NCI-H446 (cell line): ENCODE measurements at places on chromosomes 1 and 21.

DNA sequence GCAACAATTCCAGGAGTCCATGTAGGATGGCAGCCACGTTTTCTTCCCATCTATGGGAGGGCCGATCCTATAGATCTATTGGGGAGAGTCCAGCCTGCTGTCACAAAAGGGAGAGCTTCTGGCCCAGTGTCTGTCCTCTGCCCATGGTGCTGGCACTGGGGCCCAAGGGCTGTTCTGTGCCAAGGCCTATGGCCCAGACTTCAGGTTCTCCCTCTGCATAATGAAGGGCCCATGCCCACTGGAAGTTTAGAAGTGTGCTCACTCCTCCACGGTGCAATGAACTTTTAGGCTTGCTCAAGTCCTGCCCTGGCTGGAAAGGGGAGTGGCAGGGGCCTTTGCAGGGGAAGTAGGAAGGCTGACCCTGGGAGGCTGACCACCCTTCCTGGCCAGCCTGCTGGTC lies 44.1 kb upstream of the ATP2B4 start:
- peak; percentile 63 for DNase-seq

- no peak for DNase-seq
These were observed 1.4 kb downstream of the TARBP1 start for GRCh38 chr1:234477386-234478151.

- DNase-seq: no peak
These were observed 274.4 kb downstream of the PCP4 start for GRCh38 chr21:40141621-40142020.

DNA sequence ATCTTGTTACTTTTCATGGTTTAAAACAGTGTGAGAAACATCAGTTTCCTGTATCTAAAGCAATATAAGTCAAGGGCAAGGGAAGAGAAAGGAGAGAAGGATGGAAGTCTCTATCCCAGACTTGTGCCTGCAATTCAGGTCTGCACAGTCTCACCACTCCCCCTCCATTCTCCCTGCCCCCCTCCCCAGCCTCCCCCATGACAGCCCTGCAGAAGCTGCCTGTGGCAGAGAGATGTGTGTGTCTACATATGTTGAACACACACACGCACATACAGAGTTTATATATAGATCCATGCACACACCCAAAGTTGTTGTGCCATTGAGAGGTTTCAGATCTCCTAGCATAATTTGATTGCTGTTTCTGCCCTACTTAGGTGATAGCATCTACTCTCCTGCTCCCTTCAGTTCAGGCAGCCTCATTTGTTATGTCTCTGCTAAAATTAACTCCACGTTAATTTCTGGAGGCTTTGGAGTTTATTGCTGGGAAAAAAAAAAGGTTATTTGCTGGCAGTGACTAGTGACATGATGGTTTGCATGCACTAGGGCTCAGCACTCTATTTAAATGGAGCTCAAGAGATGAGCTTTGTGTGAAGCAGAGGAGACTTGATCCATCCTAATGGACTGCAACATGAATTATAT lies 124.9 kb upstream of the SMYD2 start:
- no peak for DNase-seq

- DNase-seq: peak; percentile 23
These were observed 246.1 kb upstream of the DUSP10 start for GRCh38 chr1:221987860-221988520.

DNA sequence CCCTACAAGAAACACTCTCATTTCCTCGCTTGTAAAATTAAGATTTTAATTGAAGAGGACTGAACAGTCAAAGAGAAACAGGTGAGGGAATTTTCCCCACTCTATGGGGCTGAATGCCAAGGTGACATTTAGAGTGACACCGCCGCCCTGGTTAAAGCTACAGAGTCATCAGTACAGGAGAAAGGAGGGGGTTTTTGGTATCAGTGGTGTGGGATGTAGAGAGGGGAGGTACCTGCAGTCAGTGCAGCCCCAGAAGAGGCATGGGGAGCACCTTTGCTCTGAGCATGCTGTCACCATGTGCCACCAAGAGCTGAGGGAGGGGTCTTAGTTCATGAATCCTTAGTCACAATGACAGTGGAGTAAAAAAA lies 2.8 kb downstream of the DIRAS3 start:
- DNase-seq: no peak

DNA sequence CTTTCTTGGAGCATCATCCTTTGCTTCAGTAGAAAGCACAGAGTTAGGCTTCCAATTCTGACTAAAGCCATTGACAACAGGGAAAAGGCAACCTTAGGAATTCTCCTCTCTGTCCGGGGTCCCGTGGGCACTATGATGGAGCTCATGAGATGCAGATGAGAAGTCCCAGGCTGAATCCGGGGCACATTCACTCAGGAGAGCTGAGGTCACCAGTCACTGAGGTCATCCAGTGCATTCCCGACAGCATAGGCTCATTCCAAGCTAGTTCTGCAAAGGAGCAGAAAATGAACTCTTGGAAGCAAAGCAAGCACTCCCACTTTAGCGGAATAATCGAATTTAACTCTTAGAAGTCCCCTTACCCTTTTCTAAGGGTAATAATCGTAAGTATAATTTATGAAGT lies 6.8 kb downstream of the CR1 start:
- DNase-seq: no peak

DNA sequence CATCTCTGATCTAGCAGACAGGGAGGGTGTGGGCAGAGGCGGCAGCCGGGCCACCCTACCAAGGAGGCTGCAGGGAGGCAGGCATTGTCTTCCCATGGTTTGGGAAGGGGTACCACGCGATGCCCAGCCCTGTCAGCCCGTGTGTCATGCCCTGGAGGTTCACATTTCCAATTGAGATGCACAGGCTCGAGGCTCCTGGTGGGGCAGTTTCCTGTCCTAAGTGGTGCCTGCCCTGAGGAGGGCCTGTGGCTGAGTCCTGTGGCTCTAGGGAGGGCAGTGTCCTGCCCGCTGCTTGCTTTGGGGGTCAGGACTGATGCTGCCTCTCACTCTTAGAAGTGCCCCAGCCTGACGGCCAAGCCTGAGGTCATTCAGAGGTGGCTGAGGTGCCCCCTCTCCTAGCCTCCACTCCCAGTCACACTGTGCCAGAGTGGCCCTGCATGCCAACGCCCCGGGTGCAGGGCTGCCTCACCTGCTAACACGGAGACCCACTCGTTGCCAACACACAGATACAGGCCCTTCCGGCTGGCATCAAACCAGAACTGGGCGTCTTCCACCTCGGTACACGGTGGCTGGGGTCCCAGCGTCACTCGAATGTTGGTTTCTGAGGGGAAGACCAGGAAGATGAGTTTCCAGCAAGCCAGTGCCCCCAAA lies 11.9 kb downstream of the KRTAP10-1 start:
- DNase-seq: no peak

- DNase-seq: no peak
These were observed 333.6 kb downstream of the NPHP4 start for GRCh38 chr1:5658340-5659316.

DNA sequence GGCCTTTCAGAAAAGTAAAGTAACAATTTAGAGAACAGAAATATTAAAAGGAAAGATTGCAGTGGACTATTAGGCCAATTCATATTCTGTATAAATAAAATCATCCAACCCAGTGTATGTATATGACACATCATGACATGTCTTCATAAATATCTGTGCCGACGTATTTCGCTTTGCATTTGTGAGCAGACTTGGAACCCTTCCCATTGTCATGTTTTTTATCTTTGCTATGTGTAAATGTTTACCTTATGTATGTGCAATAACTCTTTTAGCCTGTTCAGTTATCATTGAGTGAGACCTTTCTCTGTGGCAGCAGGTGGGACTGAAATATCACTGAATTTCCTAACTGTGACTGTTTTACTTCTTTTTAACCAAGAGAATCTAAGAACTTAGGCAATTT lies 58.0 kb upstream of the FAM3B start:
- DNase-seq: no peak

DNA sequence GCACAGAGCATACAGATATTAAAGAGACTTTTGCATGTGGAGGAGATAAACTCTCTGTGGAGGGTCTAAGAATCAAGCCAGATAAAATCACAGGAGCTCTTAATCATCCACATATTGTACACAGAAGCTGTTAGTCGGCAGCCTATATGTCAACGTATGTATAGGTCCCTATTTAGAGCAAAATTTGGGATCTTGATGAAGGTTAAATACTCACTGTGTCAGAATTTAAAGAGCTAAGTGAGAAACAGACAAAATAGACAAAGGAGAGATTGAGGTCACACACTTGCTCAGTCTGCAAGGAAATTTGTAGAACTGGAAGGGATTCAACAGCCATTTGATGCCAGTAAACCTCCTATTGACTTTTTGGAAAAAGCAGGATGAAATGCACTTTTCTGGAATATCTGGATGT lies 4.1 kb upstream of the IRF2BP2 start:
- no peak for DNase-seq

DNA sequence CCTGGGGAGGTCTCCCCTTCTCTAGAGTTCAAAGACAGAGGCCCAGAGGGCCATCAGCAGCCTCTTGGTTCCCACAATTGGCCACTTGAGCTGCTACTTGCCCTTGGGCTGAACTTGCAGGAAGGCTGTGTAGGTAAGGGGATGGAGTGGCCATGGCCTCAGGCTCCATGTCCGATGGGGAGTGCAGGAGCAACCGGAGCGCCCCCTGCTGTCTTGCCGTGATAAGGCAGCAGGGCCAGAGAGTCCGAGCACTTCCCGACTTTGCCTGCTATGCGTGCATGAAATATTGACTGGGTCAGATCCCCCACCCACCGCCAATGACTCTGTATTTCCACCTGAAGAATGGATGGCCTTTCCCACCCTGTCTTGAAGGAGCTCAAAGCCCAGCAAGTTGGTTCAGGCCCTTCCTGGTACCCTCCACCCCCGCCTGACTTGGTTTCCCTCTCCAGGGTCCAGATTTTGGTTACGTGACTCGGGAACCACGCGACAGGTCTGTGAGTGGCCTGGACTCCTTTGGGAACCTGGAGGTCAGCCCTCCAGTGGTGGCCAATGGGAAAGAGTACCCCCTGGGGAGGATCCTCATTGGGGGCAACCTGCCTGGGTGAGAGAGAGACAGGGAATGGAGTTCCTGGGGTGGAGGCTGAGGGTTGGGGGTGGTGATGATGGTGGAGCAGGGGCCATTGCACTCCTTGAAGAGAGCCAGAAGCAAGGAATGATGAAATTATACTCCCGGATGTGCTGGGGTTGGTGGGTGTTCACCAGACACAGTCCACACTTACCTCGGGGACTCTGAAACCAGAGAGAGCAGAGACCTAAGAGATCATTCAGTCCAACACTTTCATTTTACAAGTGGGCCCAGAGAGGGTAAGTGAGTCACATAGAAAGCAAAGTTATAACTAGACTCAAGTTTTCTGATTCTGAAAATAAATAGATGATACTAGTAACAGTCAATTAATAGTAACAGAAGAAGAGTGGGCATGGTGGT lies 25.6 kb downstream of the PADI3 start:
- DNase-seq: peak; percentile 42

DNA sequence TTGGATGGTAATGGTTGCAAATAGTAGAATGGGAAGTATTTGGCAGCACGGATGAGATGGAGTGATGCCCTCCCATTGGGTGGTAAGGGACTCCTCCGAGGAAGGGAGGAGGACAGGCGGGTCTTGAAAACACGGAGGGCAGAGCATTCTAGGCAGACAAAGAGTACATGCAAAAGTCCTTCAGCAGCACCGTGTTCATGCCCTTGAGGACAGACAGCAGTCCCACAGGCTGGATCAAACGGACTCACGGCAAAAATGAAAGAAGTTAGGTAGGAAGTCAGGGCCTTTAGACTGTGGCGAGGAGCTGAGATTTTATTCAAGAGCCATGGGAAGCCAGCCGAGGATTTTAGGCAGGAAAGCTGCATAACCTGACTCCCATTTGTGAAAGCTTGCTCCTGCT lies 253.9 kb downstream of the RHOU start:
- no peak for DNase-seq

- DNase-seq: no peak
These were observed 842 bp upstream of the SPRR2A start for GRCh38 chr1:153058154-153058553.
